ENCODE measurements at places on chromosomes 4 and X.

DNA sequence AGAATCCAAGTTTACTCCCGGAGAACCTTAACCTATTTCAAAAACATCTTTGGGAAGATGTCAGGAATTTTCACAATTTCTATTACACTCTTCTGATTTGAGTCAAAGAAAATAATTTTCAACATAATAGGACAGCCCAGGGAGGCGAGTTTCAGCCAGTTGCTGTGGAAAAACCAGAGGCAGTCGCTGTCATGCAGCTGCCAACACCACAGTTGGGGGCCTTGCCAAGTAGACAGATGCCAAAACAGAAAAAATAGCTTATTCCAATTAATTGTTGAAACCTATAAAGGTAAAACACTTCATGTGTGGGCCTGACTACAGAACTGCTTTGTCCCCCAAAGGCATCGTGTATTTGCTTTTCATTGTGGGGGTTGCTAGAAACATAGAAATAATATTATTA is 225.8 kb downstream of the DMD start:
- no peak for DNase-seq

DNA sequence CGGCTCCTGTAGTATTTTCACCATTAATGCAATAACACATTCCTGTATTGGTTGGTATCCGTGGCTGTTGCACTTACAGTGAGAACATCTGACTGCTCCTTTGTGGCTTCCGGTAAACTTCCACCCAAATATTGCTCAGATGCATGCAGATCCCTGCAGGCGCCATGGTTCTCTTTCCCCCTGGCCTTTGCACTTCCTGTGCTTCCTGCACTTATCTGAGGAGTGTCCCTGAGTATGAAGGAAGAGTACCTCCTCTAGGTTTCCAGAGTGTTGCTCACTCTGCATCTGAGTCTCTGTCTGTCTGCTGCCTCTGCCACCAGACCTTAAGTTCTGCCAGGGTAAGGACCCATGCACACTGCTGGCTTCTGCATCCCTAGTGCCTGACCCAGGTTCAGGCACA is 117.2 kb upstream of the SLC34A2 start:
- DNase-seq = no peak

GRCh38 chrX:129875669-129876068 is 30.3 kb upstream of the UTP14A start:
- no peak for DNase-seq

DNA sequence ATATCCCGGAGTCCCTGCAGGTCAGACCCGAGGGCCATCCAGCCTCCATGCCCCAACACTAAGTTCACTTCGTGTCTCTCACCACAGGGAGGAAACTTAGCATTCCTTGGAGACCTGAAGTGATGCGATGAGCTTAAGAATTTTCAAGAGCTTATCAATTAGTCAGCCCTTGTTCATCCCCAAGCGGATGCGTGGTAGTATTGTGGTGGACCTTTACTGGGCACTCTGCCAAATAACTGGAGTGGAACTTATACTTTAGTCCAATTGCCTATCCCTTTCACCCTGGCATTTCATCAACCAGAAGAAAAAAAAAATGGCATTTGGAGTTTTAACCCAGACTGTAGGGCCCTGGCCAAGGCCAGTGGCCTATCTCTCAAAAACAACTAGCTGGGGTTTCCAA is 137.1 kb downstream of the RELL1 start:
- no peak for DNase-seq

DNA sequence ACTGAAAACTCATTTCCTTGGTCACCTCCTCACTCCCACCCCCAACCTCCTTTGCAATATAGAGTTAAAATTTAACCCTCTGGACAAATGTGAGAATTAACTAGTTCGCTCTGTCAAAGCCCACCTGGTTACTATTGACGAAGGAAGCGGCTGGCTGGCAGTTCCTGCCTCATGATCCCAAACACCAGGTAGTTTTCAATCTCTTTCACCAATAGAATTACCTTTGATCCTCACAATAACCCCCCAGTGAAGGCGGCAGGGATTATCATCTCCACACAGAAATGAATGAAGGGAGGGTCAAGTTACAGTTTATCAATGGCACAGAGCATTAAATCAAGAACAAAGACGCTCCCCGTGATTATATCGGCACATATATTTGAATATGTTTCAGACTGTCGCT is 65.7 kb upstream of the TTC29 start:
- DNase-seq = no peak

DNA sequence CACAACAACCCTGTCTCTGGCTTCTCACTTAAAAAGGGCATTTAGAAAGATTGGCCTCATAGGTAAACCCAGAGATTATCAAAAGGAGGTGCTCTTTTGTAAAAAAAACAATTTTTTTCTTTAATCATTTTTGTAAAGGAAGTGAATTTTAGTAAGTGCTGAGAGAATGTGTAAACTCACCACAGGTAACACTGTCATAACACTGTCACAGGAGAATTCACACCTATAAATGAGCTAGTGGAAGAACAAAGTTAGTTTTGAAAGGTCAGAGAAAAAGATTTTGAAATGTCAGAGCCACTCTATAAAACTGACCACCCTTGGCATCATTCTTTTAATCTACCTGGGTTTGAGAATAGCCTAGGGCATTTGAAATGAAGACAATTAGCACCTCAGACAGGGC is 3.3 kb upstream of the SH2D1A start:
- DNase-seq = no peak

DNA sequence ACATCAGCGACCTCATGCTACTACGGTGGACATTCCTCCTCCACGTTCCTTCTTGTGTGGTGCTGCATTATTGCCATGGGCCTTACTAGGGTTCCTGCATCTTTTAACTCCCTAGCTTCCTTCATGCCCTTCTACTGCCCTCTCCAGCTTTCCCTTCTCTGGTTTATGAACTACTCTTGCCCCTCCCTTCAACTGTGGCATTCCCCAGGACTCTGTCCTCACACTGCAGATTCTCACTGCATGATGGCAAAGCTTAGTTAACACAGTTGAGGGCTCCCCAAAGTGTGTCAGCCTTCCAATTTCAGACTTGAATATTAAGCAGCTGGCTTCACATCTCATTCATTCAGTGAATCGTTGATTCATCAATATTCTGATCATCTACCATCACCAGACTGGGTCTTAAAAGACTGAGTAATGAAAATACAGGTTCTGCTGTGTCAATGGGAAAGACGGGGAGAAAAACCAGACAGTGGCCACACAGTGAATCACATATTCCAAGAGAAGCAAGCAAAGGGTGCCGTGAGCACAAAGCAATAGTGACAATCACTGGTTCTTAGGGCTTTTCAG is 53.0 kb downstream of the ZFX start:
- no peak for DNase-seq

DNA sequence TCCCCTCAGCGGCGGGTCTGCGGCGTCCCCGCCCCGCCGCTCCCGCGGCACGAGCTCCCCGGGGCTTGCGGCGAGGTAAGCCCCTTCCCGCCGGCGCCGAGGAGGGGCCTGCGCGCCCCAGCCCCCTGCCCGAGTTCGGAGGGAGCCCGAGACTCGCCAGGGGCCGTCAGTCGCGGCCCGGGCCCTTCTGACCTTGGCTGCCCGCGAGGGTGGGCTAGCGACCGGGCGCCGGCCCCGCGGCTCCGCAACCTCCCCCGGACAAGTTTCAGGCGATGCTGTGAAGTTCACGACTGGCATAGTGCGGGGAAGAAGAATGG is 554 bp downstream of the CDKL5 start:
- peak; percentile 8 for DNase-seq

GRCh38 chrX:1749499-1749898 is 134.6 kb downstream of the ASMT start:
- no peak for DNase-seq

DNA sequence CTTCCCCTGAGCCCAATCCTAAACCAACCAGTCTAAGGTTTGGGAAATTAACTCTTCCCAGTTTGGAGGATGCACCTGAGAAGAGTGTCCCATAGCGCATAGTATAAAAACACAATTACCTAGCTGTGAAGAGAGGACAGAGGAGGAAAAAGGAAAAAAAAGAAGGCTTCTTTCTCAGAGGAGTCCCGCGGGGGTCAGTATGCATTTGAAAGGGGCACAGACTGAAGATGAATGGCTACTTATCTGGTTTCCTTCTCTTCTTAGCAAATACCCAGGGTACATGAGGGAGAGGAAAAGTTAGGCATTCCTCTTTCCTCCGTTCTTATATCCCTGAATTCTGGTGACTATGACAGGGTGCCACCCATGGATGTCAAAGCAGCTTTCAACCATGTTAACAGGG is 96.9 kb downstream of the TMEM47 start:
- DNase-seq = no peak

DNA sequence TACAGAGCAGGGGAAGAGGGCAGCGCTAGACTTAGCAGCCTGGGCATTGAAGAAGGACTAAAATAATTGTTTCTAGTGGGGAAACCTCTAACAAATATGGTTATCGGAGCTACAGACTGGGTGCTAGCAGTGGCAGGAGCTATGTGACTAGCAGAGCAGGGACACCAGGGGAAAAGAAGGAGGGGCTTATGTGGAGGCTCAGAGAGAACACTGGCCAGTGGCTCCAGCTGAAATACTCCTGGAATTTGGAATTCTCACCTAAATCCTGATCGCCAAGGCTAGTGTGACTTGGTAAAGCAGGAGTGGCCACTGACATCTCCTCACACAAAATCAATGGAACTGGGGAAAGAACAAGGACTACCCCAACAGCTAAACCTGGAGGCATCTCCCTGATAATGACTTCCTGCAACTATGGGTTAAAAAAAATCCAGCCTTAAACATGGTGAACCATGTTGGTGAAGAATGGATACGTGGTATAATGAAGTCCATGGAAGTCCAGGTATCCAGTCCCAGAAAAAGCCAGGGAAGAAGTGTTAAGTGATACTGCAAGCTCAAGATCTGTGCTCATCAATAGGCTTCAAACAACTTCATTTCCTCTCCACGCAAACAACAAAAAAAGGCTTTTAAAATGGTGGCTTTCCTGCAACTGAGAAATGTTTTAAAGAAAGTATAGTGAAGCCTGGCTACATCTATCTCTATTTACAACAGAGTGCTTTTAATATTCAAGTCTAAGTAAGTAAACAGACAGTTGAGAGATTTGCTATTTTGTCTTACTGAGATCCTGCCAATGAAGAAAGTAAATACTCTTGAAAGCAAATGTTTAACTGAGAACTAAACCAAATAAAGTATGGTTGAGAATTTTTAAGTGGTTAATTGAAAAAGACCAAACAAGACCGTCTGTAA is 1.8 kb downstream of the TAPT1 start:
- no peak for DNase-seq

GRCh38 chr4:170030121-170030520 is 3.9 kb upstream of the MFAP3L start:
- no peak for DNase-seq

DNA sequence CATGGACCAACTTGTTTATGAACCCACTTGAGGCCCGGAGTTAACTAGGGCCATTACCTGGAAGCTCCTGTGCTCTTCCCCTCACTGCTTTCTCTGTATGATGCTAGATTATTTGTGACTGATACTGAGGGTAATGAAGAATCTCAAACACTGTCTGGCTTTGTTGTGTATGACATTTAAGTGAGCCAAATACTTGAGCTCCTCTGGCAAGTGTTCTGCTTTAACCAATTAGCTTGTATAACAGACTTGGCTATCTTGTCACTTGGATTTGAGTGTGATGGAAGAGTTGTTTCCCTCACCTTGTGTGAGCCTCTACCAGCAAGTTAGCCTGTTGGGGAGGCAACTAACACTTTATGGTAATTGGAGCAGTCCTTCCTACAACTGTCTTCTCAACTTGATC is 42.7 kb downstream of the CCNG2 start:
- no peak for DNase-seq

DNA sequence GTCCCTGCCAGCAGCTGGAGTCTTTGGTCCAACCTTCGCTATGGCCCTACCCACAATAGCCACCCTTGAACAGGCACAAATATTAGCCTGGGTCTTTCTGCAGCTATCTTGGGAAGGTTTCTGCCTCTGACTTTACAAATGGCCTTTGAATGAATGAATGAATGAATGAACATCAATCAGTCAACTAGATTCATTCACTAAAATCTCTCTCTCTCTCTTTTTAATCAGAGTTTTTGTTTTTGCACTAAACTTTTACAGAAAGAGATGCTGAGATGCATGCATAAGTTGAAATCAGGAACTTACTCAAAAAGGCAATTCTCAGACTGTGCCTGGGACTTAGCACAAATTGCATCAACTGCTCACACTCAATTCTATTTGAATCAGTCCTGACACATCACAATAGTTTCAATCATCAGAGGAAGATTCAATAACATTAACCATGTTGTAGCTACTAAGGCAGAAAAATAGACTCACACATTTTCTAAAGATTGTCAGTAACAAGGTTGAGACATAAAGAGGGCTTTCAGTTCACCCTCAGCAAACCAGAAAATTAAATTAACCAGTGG is 55.0 kb downstream of the ANXA3 start:
- DNase-seq = no peak

GRCh38 chrX:148904421-148905111 is 404.1 kb downstream of the AFF2 start:
- DNase-seq = no peak

DNA sequence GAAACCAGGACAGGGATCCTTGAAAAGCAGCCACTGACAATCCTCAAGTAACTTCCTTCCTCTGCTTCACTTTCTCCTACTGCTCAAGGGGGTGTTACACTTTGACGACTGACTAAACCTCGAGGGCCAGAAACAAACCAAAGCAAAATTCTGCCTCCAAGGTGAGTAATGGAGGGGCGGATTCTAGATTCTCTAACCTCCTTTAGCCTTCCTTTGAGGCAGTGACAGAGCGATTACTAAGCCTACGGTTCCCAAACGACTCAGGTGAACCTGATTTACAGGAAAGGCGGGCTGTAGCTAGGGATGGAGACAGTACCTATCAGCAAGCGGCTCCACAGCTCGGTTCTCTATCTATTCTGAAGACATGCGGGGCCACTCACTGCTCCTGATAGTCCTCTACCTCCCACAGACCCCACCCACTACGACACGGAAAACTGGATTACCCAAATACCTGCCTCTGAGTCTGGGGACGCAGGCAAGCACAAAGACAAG is 487 bp downstream of the TBCK start:
- peak; percentile 38 for DNase-seq

- DNase-seq = no peak
Measured at GRCh38 chrX:39638526-39638925, 459.2 kb downstream of the BCOR start.

GRCh38 chr4:14920237-14920636 is 82.0 kb upstream of the CPEB2 start:
- no peak for DNase-seq

- no peak for DNase-seq
Measured at GRCh38 chr4:1771555-1772305, 21.4 kb upstream of the FGFR3 start.

DNA sequence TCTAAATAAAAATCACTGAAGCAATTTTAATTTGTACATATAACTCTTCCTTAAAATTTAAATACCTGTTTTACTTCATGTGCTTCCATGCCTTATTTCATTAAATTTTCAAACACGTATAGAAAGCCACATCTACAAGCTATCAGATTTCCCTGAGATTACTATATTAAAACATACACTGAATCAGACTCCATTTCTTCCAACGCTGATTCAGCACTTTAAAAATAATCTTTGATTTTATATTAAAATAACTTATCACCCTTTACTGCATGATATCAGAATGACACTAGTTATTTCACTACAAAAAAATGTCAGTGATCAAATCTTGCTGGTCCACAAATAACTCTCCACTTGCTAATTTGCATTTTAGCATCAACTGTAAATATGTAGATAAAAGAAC is 550.8 kb downstream of the IL1RAPL1 start:
- no peak for DNase-seq

Data from CD4-positive, alpha-beta T cell treated with Interleukin-17A for 4 hours (primary cell).